ENCODE measurements at places on chromosomes 4 and X.

DNA sequence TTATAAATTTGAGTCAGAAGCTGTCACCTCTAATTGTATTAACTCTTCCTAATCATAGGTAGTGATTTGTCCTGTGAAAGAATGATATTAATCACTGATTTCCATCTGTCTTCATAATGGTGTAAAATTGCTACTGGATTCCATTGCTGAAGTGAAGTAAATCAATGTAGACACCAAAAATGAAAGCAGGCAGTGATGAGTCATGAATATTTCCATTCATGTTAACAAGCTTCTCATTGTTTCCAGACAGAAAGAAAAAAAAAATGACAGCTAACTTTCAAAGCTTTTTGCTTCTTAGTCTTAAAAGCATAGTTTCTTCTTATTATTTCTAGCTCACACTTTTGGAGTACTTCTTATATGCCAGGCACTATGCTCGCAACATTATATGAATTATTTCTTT is 21.5 kb downstream of the FAM114A1 start:
- no peak for DNase-seq

- no peak for DNase-seq
These were observed 208.5 kb upstream of the IGFBP7 start for GRCh38 chr4:57318703-57319102.

- DNase-seq: no peak
These were observed 31.0 kb downstream of the ZNF185 start for GRCh38 chrX:152928761-152929400.

DNA sequence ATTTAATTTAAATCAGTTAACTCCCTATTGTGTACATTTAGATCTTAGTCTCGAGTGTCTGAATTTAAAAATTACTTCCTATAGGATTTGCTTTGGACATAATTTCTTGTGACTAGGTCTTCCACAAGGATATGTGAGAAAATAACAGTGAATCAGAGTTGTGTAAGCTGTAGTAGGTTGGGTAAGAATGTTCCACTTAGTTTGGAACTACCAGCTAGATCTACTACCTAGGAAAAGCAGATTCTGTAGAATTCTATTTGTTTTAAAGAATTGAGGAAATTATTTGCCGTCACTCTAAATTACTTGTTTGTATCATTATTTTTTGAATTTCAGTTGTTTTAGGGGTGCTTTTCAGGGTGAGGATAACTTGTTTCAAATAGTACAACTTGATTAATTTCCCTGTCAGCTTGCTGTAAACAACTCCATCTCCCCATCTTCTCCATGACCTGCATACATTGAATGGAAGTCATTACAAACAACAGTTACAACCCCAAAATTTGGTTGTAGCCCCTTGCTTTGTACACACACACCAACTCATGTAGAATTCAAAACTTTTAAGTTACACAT is 1.3 kb downstream of the MTHFD2L start:
- DNase-seq: no peak

DNA sequence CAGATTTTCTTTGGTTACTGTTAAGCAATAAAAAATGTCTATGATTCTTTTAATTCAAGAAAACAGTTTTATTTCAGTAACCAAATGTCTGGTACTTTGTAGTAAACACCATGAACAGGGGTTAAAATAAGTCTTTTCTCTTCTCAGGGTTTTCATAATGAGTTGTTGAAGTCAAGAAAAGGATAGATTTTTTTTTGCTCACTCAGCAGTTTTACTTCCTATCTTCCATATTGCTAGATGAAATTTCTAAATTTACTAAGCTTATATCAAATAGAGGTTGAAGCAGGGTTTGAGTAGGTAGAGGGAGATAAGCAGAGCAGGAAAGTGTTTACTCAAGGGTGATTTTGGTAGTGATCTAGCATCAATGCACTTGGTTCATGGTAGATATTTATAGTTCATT is 1031.3 kb downstream of the C4orf33 start:
- no peak for DNase-seq

GRCh38 chr4:164956766-164957643 is 20.5 kb downstream of the TRIM61 start:
- DNase-seq: peak; percentile 35

GRCh38 chr4:53592686-53593501 is 1.6 kb upstream of the LNX1 start:
- no peak for DNase-seq

- no peak for DNase-seq
These were observed 417 bp downstream of the PPP2R2C start for GRCh38 chr4:6472008-6472386.

- DNase-seq: no peak
These were observed 29.2 kb downstream of the AGA start for GRCh38 chr4:177413076-177413475.

- no peak for DNase-seq
These were observed 4.8 kb downstream of the ADAMTS3 start for GRCh38 chr4:72564184-72564583.

- DNase-seq: no peak
These were observed 231.7 kb upstream of the TAPT1 start for GRCh38 chr4:16457944-16458343.

- DNase-seq: no peak
These were observed 345.7 kb downstream of the ARHGAP10 start for GRCh38 chr4:148077581-148077980.

DNA sequence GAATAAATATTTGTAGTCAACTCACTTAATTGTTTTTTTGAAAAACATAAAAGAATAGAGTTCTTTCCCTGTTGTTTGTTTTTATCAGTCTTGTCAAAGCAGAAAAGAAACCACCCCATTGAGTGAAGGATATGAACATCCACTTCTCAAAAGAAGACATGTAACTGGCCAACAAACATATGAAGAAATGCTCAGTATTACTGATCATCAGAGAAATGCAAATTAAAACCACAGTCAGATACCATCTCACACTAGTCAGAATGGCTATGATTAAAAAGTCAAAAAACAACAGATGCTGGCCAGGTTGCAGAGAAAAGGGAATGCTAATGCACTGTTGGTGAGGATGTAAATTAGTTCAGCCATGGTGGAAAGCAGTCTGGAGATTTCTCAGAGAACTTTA is 326.1 kb upstream of the EMCN start:
- no peak for DNase-seq

- DNase-seq: no peak
These were observed 76.1 kb downstream of the SLIT2 start for GRCh38 chr4:20327808-20328207.

DNA sequence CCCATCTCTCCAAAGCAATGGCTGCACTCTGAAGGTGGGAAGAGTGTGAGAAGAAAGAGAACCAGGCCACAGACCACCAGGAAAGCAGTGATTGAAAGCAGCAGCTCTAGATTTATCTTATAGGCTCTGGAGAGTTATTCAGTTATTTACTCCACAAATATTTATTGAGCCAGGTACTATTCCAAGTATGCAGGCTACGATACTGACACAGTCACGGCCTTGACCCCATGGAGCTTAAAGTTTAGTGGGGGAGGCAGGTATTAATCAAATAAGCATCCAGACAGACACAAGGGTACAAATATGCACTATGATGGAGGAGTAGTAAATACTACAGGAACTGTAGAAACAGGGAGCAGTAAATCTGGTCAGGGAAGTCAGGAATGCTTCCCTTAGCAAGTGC is 2.8 kb downstream of the TMEM185A start:
- DNase-seq: no peak

GRCh38 chr4:68365068-68365467 is 15.2 kb upstream of the YTHDC1 start:
- no peak for DNase-seq

GRCh38 chr4:128249787-128250668 is 37.6 kb downstream of the PGRMC2 start:
- no peak for DNase-seq

DNA sequence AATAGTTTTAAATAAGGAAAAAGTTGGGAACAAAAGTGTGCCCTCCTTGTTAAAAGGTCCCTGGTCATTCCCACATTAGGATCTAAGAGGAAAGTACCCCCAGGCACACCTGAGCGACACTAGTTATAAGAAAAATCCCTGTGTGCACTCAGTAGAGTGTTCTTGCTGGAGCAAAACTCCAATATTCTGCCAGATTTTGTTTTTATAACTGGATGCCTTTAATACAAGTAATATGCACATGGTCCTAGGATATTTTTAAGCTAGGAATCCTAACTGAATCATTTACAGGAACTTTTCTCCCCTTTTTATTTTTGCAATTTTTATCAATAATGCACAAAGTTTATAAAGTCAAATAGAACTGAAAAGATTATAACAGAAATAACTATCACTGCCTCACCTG is 68.6 kb downstream of the BEND4 start:
- no peak for DNase-seq

- no peak for DNase-seq
These were observed 64.9 kb downstream of the KLHL4 start for GRCh38 chrX:87582453-87582852.

GRCh38 chr4:143381189-143382118 is 44.8 kb downstream of the GAB1 start:
- DNase-seq: no peak

DNA sequence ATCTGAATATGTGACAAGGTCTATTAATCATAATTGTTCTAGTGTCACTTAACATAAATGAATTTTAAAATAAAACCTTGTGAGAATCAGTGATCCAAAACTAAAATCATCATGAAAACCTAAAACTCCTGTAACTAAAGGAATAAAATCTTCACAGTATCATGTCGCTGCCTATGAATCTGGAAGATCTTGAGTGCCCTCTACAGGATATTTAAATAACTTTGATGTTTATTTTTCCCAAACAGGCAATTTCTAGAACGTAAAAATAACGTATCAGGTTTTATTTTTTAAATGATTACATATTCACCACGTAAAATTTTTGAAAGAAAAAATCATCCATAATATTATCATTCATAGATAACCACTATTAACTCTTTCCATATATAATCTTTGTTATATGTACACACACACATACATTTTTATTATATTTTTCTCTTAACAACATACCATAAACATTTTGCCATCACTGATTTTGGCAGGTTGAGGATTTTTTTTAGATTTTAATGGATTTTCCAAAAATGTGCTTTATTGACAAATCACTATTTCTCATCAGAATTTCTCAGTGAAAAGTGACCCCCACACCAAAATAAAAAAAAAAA is 79.6 kb downstream of the COMMD8 start:
- DNase-seq: no peak

DNA sequence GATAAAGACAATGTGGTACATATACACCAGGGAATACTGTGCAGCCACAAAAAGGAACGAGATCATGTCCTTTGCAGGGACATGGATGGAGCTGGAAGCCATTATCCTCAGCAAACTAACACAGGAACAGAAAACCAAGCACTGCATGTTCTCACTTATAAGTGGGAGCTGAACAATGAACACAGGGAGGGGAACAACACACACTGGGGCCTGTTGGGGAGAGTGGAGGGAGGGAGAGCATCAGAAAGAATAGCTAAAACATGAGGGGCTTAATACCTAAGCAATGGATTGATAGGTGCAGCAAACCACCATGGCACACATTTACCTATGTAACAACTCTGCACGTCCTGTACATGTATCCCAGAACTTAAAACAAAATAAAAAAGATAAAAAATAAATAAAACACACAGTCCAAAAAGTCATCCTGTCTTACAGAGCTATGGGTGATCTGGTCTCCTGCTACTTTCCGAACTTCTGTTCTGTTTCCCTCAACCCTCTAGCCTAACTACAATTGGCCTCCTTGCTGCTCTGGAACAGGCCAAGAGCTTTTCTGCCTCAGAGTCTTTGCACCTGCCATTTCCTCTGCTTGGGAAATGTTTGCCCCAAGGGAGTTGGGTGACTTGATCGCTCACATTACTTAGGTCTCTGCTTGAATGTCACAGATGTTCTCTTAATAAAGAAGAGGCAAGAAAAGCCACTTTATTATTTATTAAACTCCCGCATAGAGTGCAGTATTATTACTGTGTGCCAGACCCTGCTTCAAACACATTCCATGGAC is 1.1 kb upstream of the CD38 start:
- no peak for DNase-seq

GRCh38 chr4:102774254-102774653 is 13.5 kb upstream of the MANBA start:
- DNase-seq: no peak

DNA sequence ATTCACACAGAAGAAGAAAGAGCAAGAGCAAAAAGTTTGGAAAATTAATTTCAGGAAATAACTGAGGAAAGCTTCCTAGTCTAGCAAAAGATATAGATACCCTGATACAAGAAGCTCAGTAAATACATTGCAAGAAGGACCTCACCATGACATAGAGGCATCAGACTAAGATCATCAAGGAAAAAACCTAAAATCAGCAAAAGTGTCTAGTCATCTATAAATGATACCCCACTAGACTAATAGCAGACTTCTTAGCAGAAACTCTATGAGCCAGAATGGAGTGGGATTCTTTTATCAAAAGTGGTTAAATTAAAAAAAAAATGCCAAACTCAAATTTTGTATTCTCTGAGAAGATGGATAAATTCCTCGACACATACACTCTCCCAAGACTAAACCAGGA is 10.5 kb upstream of the APOOL start:
- DNase-seq: no peak

- no peak for DNase-seq
These were observed 37.5 kb upstream of the IL21 start for GRCh38 chr4:122658377-122658776.

DNA sequence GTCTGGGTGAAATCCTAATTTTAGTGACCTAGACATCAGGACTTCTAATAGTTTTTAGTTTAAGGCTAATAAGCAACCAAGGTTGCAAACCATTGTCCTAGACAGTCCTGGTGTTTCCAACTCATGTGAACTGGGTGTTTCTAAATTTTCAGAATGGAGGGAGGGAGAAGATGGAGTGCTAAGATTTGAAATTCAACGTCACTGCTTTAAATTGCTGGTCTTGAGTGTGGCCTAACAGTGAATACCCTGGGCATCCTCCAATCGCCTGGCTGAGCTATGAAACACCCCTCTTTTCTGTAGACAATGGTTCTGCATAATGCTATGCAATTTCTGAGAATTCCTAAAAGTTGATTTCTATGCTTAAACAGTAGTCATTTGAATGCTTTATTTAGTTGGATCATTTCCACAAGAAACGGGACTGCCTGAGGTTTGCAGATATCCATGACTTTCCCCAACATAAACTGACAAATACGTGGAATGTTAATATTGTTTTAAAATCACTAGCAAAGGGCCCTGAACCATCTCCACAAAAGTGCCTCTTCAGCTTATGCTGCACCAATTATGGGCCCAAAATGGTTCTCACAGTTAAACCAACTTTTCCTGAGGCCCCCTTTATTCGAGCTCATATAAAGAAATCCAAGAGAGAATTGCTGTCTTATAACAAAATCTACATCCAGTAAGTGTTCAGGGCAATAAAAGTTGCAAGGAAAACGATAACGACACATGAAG is 1.1 kb downstream of the FBXL5 start:
- DNase-seq: no peak

DNA sequence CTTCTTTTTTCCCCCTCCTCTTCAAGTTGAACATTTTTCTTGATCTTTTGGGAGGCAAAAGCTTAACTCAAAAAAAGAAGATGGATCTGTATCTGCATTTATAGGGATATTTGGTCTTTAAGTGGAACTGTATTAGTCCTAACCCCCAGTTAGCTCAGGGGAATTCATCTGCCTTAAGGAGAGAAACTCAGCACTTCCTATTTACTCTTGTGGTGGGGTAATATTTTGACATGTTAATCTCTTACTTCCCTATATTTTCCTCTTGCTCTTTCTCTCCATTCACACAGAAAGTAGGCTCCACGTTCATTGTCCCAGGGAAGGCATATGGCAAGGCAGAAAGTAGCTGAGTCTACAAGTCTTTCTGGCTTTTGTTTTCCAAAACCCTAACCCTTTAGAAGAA is 5.3 kb downstream of the LRRC66 start:
- no peak for DNase-seq

GRCh38 chrX:70026851-70027200 is 22.9 kb downstream of the AWAT2 start:
- DNase-seq: no peak

- no peak for DNase-seq
These were observed 15.7 kb downstream of the HELT start for GRCh38 chr4:185033950-185034349.

Measured in effector CD8-positive, alpha-beta T cell (primary cell).